MM.1S (cell line): ENCODE measurements at places on chromosomes 11 and 22.

DNA sequence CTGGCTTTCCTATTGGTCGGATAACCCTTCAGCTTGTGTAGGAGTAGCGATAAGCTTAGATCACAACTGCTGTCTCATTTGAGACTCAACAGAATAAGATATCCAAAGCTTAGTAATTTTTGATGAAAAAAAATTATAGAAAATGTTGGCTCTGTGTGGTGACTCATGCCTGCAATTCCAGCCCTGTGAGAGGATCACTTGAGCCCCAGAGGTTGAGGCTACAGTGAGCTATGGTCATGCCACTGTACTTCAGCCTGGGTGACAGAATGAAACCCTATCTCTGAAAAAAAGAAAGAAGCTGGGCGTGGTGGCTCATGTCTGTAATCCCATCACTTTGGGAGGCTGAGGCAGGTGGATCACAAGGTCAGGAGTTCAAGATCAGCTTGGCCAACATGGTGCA lies 55.6 kb upstream of the RRM1 start:
- DNase-seq = no peak

DNA sequence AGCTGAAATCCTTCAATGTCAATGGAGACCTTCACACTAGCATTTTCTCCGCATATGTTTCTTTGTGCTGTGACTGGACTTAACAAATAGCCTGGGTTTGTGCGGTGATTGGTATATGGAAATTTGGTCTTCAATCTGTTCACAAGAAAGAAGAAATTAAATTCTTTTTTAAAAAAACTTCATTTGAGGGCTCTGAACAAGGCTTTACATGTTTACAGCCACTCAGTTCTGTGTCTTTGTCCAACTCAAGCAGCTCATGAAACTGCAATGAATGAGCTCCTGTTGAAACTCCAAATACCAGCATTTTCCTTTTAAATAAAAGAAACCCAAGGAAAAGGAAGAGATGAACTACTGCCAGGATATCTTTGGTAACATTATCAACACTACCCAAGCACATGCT lies 57.3 kb downstream of the PIK3C2A start:
- no peak for DNase-seq

GRCh38 chr11:123519055-123519796 lies 89.2 kb downstream of the GRAMD1B start:
- DNase-seq = no peak

DNA sequence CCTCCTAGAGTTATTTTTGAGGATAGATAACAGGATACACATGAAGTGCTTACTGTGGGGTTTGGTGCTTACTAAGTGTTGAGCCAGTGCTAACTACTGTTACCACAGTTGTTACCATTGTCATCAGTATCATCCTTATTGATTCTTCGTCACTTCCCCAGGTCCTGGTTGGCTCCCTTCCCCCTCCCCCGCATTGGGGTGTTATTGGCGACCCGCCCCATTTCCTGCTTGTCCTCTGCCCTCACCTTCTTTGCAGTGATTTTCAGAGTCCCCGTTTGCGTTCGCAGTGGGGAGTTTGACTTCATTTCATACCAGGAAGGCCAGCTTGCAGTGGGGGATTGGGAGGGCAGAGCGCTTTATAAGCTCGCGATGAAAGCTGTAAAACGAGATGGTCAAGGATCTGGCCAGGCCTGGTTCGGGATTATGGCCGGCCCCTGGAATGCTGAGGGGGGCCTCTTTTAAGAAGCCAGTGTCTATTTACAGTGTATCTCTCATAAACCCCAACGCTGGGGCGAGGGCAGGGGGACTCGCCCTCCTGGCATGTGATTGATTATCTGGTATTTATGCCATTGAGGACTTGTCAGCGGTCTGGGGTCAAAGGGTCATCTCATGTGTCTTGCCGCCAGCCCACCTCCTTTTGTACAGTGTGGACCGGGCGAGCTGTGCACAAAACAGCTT lies 84.6 kb upstream of the NNMT start:
- DNase-seq = no peak

- DNase-seq = no peak
Measured at GRCh38 chr22:49995041-49995360, 17.6 kb downstream of the IL17REL start.

DNA sequence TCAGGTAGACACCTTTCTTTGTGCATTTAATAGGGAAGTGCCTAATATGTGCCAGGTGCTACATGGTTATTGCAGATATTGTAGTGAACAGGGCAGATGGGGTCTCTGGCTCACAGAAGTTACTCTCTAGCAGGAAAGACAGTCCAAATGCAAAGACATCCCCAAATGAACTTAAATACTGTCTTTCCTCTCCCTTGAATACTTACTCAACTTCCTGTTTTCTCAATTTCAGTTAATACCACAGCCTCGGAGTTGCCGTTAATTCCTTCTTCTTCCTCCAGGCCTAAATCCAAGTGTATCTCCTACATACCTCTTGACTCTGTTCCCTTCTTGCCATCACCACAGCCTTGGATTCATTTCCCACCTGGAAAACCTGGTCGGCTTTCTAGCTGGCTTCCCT lies 134.3 kb upstream of the SESN3 start:
- no peak for DNase-seq
